ENCODE measurements at places on chromosomes 16 and 17.

- DNase-seq, result no peak
Observed at GRCh38 chr17:48322060-48322459, 108.0 kb downstream of the SKAP1 start.

- DNase-seq, result no peak
Observed at GRCh38 chr16:10888320-10888937, 11.4 kb downstream of the CIITA start.

DNA sequence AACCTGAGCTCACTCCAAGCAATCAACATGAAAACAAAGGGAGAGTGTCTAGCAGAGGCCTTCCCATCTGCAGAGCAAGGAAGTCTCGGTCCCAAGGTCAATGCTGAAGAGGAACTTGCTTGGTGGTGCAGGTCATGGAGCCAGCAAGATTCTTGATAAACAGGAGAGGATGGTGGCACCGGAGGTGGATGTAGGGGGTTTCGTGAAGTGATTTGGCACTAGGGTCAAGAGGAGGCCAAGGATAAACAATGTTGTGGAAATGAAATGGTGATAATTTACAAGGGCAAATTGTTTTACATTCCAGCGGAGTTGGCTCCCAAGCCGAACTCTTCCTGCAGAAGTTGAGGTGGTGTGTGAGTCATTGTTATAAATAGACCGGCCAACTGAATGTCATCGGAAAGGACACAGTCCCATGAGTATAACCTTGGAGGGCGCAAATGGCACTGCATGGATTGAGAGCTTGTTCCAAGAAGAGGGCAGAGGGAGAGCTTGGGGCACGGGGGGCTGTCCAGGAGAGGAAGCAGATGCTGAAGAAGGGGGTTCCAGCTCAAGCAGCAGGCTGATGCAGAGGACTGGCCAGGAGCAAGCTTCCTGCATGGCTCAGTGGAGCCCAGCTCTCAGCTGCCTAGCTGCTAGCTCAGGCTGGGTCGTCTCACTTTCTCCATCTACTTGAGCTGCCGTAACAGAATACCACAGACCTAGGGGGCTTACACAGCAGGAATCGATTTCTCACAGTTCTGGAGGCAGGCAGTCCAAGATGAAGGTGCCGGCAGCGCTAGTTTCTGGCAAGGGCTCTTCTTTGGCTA lies 136.6 kb downstream of the COPRS start:
- DNase-seq, result no peak

DNA sequence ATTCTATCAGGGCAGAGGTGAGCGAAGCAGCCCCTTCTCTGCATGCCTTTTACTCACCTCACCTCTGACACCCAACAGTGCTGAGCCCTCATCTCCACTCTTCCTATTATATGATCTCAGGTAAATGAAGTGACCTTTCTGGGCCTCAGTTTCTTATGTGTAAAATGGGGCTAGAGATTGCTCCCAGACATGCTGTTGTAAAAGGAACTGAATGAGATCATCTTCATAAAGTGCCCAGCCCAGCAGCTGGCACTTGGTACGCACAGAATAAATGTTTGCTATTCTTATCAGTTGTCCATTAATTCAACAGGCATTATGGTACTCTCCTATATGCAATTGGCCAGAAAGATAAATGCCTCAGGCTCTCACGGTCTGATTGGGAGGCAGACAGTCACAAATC lies 4.5 kb upstream of the GALK1 start:
- no peak for DNase-seq
